ENCODE measurements at places on chromosomes 4 and X.

GRCh38 chrX:143455046-143455445 is 62.2 kb downstream of the SPANXN3 start:
- DNase-seq, result no peak

GRCh38 chr4:175622887-175623286 is 189.2 kb downstream of the GPM6A start:
- no peak for DNase-seq

- no peak for DNase-seq
Measured at GRCh38 chr4:109873791-109874514, 26.0 kb downstream of the LRIT3 start.

DNA sequence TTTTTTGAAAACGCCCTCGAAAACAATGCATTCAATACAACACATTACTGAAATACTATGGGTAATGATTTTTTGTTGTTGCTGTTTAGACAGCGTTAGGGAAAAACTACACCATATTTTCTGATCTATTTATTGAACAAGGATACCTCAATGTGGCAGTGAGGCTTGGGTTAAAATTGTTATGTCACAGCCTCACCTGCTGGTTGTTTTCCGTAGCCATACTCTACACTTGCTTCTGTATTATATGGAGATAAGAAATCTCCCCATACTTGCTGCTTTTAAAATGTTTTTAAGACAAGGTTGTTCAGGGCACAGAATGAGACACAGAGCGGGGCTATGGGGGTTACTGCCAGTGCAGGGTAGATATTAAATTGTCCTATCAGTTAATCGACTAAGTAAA is 221.6 kb upstream of the FTHL17 start:
- peak; percentile 23 for DNase-seq

DNA sequence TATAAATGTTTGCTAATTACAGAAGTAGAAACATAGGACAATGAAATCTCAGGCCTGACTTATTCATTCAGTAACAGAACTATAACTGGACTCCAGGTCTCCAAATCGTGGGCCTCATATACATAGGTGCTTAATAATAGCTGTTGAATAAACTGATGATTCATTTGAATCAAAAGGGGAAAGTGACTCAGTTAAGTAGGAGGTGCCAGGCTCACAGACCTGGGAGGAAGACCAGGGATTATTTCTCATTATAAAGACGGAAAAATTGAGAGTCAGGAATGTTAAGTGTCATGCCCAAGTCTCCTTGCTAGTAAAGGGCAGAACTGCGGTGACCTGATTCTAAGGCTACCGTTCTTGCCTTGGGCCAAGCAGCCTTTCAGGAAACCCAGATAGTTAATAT is 131.5 kb downstream of the HS3ST1 start:
- no peak for DNase-seq

- DNase-seq, result no peak
Measured at GRCh38 chrX:135543924-135544323, 23.5 kb downstream of the INTS6L start.

GRCh38 chr4:159097785-159098184 is 5.1 kb upstream of the RAPGEF2 start:
- no peak for DNase-seq

- no peak for DNase-seq
Measured at GRCh38 chr4:139801895-139802294, 136.3 kb downstream of the MGST2 start.

GRCh38 chrX:10015355-10015722 is 48.2 kb downstream of the CLDN34 start:
- no peak for DNase-seq

DNA sequence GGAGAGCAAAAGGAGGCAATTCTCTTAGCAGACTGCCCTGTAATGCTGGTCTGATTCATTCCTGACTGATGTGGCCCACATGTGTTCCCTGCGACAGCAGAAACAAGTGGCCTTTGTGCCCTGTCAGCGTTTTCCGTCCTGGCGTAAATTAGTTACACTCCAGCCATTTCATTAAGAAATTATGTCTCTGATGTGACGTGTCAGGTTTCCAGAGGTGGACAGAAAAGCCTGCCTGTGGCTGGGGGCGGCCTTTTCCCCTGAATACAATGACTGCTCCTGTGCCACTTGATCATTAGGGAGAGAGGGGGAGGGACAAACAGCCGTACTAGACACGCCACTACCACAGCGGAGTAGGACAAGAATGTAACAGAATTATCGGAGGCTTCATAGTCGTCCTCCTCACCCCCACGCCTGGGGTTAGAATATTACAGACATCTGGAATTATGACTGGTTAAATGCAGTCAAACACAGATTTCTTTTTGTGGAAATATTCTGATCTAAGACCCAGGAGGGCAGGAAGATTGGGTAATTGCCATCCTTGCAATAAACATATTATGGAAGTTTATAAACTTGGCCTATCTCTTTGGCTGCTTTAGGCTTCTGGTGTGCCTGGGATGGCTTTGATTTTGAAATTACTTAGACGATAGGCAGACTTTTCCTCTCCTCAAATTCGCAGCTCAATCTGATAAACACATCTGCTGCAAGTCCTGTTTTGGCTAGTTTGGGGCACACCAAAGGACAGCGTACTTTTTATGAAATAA is 146.2 kb upstream of the BCOR start:
- DNase-seq, result no peak

DNA sequence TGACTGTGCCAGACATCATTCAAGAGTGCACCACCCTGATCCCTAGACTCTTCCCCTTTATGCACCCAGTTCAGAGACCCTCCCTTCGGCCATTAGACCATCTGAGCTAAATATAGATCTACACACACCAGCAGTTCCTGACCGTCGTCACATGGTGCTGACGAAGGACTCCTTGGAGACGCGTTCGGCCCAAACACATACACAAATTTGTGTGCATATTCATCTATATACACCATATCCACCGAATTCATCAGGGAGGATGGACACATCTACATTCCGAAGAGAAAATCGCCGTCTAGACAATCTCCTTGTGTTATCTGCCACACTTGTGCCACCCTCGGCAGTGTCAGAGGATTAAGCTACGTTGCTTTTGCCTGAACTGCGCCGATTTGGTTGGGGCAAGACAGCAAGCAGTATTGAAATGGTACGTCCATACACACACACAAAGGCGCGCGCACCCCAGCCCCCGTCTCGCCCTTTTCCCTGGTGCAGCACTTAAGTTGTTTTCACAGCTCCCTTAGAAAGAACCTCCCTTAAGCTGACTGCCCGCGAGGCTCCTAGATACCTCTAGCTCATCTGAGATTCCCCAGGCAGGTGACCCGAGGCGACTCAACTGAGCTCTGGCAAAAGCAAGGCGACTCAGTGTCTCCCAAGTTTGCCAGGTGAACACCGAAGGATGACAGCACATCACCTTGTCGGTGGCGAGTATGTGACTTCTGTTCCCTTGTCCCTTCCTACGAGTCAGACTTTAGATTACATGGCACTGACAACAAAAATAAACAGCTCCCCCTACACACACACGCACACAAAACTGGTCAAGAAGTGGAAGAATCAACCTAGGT is 1.0 kb downstream of the RASGEF1B start:
- DNase-seq, result peak; percentile 64

GRCh38 chrX:152520653-152521052 is 69.5 kb upstream of the GABRA3 start:
- no peak for DNase-seq

DNA sequence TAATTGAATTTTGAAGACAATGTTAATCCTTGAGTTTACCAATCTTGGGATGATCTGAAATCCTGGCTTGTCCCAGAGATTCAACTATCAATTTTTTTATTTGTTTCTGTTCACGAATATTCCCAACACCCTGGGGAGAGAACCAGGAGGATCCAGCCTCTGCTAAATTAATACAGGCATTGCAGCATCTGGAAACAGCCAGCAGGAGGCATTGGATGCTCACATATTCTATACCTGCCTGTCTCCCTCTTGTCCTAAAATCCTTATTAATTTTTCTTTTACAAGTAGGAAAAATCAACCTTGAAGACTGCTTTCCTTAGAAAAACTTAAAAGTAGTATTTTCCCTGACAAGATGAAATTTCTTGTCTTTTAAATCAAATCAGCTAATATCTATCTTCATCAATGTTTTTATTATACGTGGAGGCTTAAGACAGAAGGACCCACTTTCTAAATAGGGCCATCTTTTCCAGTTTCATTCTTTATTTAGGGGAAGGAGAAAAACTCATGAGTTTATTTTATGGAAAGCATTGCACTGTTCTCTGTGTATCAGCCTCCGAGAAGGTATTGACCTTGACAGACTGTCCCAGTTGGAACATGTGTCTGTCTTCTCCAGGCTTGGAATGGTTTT is 102.4 kb downstream of the CLNK start:
- DNase-seq, result no peak

GRCh38 chrX:15043538-15043937 is 170.3 kb downstream of the MOSPD2 start:
- no peak for DNase-seq

DNA sequence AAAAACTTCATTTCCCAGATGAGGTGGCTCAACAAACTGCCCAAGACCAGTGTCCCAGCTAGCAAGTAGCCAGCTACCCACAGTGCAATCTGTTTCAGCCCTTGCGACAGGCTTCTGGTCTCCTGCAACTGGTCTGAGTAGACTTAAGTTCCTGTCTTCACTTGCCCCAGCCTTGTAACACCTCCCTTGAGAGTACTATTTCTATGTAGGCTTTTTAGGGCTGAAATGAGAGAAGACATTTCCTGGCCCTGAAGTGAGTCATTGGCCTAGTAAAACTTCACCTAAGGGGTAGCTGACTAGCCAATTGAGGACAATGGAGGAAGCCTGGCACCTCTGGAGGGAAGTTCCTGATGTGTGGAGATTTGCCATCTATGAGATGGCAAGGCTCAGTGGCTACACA is 80.1 kb upstream of the STIM2 start:
- DNase-seq, result no peak

DNA sequence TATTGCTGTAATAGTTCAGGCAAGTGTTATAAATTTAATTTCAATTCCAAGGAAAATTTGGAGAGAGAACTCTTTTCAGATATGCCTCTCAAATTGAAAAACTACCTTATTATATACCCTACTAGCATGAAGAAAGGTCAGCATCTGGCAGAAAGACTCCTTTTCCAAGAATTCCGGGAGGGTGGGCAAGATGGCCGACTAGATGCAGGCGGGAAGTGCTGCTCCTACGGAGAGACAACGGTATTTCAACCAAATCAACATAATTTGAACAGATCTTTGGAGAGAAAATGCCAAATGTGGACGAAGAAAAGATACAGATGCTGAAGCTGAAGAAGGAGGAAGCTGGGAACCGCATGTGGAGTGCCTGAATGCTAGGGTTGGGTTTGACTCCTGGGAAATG is 53.8 kb upstream of the INTU start:
- DNase-seq, result no peak

- no peak for DNase-seq
Measured at GRCh38 chr4:94698187-94698586, 59.6 kb upstream of the BMPR1B start.

DNA sequence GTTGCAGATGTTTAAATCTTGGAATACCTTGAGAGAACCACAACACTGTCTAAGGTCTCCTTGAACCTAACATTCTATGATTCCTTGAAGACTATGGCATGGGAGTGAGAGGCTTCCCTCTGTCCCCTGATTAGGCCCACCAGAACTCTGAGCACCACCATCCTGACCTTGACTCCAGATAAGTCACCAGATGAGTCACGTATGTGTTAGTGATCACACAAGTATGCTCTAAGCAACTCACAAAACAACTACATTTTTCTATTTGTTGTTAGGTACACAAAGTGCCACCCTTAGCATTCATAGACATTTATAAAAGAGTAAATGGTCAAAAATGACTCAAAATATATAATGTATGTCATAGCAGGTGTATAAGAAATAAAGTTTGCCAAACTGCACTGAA is 252.9 kb upstream of the CXXC4 start:
- no peak for DNase-seq

- no peak for DNase-seq
Measured at GRCh38 chr4:84790769-84791565, 175.5 kb downstream of the WDFY3 start.

DNA sequence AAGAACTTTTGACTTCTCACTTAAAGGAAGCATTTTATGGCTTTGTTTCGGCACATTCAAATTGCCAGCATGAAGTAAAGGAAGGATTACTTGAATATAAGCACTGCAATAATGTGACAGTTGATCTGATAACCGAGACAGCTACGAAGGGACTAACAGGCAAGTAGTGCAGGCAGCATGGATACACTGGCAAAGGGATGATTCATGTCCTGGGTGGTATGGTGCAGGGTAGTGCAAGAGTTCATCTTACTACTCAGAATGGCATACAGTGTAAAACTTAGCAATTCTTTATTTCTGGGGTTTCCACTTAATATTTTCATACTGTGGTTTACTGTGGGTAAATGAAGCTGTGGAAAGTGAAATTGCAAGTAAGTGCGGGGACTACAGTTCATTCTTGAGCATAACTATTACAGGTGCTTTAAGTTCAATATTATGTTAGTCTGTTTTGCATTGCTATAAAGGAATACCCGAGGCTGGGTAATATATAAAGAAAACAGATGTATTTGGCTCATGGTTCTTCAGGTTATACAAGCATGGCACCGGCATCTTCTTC is 611.8 kb downstream of the SPOCK3 start:
- DNase-seq, result no peak

GRCh38 chrX:129525162-129525561 is 1.9 kb upstream of the SMARCA1 start:
- DNase-seq, result no peak

DNA sequence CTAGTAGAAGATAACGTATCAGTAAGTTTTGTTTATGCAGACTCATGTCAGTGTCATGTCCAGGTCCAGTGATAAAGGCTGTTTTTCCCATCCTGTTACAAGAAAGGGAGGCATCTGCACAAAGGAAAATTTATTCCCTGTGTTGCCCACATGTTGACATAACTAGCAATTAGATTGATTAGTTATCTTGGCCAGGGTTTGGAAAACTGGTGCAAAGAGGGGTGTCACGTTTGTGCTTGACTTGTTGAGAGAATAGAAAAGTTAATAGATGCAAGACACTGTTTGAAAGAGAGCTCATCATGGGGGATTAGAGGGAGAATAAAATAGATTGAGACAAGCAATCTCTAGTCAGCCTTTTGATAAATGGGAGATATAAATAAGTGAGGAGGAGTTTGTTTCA is 1357.0 kb upstream of the AGA start:
- DNase-seq, result no peak

GRCh38 chr4:102420563-102421398 is 75.5 kb upstream of the SLC39A8 start:
- DNase-seq, result no peak

GRCh38 chrX:120308558-120308957 is 2.7 kb downstream of the TMEM255A start:
- DNase-seq, result no peak

DNA sequence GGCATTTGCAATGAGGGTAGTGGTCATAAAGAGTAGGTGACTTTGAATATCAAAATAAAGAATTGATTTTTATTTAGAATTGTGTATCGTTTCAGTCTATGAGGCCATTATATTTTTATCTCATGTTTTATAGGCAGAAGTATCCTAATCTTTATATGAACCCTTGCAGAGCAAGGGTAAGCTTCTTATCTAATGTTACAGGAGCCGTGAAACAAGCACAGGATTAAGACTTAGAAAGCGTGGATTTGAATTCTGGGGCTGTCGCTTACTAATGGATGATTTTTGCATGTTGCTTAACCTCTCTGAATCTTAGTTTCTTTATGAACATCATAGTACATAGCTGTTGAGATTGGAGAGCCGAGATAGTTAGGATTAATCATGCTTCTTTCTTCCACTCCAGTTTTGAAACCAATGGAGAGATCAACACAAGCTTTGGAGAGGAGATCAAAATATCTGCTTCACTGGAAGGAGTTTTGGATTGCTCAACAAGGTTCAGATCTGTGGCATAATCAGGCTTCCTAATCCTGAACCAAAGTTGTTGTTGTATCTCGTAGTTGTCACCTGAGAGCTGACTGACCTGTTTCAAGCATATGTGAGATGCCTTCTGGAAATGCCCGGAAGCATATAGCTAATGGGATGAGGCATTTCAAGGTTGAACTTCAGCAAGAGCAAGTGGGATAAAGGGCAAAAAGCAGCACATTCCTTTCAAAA is 166.9 kb upstream of the GK2 start:
- no peak for DNase-seq

Measured in pancreas (tissue), 10 donors.